Activated CD8-positive, alpha-beta memory T cell treated with anti-CD3 and anti-CD28 coated beads for 1 hour (primary cell): ENCODE measurements at places on chromosomes 7 and 10.

DNA sequence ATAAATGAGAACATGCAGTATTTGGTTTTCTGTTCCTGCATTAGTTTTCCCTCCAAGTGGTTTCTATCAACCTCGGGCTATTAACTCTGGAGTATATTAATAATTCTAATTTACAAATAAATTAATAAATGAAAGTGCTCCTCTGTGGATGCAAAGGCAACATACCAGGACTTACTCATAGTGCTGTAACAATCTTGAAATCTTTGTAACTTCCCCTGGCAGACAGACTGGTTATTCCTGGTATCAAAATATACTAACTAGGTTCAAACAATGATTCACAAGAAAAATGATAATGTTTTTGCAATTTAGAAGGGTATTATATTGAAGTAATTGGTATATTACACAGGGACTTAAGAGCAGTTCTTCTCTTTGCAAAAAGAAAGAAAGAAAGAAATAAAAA is 177.2 kb downstream of the FANK1 start:
- DNase-seq, result no peak

DNA sequence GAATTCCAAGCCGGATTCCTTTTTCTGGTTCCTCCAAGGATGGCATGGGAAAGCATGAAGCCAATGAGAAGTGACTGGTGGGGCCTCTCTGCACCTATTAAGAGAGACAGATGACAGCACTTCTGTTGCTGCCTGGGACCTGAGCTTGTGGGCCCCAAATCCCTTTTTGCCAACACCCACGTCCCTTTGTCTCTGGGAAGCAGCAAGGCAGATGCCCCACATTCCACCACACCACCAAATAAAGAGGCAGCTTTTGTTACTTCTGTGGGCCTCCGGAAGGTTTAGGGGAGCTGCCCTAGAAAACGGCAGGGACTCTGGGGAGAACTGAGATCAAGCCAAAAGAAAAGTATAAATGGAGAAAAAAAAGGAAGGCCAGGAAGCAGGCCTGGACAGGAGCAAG is 3.4 kb downstream of the CCDC136 start:
- no peak for DNase-seq

GRCh38 chr10:70060389-70060788 is 7.7 kb downstream of the MACROH2A2 start:
- no peak for DNase-seq

- no peak for DNase-seq
Observed at GRCh38 chr10:92657024-92657423, 32.7 kb upstream of the HHEX start.

DNA sequence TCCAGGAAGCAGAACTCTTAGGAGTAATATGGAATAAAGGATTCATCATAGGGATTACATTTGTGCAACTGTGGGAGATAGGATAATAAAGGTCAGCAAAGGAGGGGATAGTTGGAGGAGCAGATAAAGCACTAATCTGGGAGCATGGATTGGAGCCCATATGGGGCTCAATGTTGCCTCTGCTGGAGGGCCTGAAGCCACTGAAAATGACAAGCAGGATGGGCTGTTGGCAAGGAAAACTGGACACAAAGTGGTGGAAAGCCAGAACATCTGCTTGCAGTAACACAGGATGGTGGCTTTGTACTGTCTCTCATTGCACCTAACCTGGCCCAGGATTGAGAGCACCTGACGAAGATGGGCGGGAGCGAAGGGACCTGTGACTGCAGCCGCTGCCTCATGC is 15.0 kb upstream of the COMMD3 start:
- DNase-seq, result no peak

GRCh38 chr7:77657427-77658224 is 38.6 kb upstream of the RSBN1L start:
- no peak for DNase-seq
